CD4-positive, alpha-beta T cell treated with Interleukin-21 for 1 hour (primary cell): ENCODE measurements at places on chromosomes 11 and 22.
A peak's percentile ranks its signal among the peaks of the same experiment; 100 is the strongest.

DNA sequence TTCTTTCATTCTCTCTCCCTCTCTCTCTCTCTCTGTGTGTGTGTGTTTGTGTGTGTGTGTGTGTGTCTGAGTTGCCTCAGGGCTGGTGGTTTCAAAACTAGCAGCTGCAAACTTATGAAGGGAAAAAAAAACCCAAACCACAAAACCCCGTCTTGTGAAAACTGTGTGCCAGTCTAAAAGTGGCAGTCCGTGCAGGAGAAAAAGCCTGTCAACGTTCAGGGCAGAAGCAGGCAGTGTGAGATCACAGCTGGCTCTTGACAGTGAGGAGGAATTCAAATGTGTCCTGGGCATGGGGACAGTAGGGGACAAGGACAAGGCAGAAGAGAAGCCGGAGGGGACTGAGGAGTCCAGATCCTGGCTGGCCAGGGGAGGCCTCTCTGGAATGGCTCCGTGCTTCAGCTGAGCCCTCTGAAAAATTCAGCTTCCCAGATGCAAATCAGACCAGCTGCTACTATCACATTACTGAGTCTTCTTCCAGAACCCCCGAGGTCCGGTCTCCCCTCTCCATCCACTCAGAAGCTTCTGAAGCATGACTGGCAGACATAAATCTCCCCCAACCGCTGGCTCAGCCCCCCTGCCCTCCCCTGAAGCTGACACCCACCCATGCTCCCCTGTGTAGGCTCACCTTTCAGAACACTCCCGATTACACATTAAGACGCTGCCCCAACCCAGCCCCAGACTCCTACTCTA is 31.9 kb downstream of the FLI1 start:
- peak; percentile 86 for DNase-seq

- DNase-seq = peak; percentile 76
These were observed 99.1 kb downstream of the CD44 start for GRCh38 chr11:35237860-35238715.

GRCh38 chr11:2142300-2142759 is 3.1 kb upstream of the IGF2 start:
- no peak for DNase-seq

GRCh38 chr11:78200553-78200952 is 11.8 kb downstream of the USP35 start:
- no peak for DNase-seq

- DNase-seq = no peak
These were observed 24.3 kb upstream of the DEPDC7 start for GRCh38 chr11:32991427-32991826.

DNA sequence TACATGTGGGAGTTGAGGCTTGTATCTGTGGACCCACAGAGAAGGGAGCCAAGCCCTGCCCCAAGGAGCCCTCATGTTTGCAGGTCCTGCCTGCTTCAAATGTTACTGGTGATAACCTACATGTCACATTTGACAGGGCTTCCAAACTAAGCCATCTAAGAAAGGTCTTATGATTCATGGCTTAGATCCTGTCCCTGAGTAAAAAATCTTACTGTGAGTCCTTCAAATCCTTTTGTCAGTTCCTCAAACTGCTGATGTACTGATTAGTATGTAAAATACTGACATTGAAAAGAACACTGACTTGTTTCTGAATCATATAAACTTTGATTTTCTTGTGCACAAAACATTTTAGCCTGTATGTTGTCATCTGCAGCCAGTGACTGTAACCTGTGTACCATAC is 1.0 kb upstream of the PANX1 start:
- DNase-seq = no peak

DNA sequence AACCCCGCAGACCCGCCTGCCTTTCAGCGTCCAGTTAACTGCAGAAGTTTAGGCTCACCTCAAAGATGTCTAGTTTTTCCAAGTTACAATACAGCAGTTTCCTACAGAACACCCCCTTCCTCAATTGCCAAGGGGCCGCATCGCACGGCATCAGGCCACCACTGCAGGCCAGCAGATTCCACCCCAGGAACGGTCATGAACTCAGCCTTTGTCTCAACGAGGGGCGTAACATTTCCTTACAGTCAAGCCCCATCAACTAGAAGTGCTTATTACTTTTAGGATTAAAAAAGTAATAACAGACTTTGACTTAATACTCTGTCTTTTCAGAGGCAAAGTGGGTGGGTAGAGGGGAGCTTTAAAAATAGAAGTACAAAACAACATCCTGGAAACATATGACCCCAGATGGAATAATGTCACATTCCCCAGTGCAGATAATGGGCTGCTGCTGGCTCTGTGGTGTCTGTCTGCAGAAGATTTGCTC is 36.3 kb downstream of the PPP2R1B start:
- DNase-seq = no peak

DNA sequence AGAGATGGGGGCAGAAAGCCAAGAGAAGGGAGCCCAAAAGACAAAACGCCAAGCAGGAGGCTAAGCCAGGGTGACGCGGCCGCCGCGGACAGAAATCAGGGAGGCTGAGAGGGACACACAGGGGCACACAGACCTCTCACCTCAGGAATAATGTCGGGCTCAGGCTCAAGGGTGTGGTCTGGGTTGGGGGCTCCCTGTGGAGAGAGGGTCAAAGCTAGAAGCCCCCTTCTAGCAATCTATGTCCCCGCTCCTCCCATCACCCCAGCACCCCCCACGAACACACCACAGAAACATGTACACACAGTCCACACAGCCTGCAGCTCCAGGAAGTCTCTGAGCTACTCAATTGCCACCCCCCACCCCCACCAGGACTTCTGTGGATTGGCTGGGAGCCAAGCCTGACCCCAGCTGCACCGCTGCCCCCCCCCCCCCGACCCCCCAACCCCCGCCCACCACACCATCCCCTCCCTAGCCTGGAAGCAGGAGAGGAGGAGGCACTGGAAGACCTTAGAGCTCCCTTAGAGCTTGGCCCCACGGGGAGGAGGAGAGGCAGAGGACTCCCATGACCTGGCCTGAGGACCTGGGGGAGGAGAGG is 6.9 kb downstream of the BCL9L start:
- DNase-seq = no peak

DNA sequence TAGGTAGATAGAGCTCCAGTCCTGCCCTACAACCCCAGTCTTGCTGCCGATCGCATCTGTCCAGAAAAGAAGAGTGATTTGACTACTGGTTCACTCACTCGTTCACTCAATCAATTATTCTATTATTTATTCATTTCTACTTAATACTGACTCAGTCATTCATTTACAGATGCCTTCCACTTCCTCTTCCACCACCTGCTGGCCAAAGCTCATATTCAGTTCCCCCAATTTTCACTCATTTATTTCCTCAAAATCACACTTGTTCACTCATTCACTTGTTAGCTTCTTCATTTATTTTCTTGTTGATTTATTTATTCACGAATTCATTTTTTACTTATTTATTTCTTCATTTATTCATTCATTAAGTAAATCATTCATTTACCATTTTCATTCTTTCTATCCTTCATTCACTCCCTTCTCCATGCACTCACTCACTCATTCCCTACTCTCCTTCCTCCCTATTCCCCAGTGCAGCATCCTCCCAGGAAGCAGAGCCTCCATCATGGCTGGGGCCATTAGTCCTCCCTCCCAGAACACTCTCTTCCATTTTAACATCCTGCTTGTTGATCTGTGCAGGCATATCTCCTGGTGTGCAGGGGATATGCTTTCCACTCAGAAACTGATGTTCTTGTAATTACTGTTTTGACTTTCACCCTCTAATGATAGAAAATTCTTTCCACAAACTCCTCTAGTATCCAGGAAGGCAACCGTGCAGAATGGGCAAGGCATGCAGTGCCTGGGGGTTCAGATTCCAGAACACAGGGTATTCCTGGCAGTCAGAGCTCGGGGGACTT is 281.0 kb downstream of the TENM4 start:
- DNase-seq = no peak

GRCh38 chr11:102610200-102610599 is 14.9 kb downstream of the MMP20 start:
- no peak for DNase-seq

GRCh38 chr22:47298017-47298785 is 535.8 kb downstream of the TBC1D22A start:
- DNase-seq = no peak

DNA sequence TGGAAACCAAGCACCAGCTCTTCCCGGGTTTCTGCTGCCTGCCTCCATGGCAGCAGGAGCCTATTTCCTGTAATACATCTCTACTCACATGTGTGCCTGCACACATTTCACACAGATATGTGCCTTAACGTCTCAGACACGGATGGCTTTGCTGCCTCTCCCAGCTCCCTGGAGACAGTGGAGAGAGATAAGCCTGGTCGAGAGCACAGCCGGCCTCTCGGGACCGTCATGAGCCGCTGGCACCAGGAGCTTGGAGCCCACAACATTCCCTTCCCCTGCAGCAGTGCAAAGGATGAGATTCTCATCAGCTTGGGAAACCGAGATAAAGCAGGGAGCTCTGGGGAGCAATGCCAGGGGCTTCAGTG is 587.7 kb downstream of the BRD1 start:
- DNase-seq = no peak

DNA sequence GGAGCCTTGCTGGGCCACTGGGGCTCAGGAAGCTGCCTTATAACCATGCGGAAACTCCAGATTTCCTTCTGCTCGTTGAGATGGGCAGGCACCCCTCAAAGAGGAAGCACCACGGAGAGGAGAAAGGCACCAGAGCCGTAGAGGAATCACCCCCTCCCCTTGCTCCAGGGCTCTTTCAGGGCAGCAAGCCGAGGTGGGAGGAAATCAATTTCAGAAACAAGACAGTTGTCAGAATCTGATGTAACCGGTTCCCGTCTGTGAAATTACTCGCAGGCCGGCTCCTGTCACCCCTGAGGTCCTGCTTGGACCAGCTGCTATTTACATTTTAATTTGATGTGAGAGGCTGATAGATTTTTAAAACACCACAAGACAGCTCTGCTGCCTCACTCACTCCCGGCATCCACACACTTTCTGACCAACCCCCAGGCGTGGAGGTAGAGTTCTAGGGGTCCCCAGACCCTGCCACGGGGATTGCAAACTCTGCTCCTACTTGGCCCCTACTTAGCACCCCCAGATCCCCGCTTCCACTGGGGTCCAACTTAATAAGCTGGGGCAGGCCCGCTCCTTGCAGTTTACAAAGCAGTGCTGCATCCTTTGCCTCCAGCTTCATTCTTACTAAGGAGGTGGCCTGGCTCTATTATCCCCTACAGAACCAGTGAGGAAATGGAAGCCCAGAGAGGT is 162.5 kb downstream of the CEP164 start:
- DNase-seq = no peak

- no peak for DNase-seq
These were observed 41.4 kb upstream of the CREB3L1 start for GRCh38 chr11:46235777-46236688.

GRCh38 chr22:21457023-21457787 is 10.0 kb upstream of the TMEM191C start:
- DNase-seq = no peak

DNA sequence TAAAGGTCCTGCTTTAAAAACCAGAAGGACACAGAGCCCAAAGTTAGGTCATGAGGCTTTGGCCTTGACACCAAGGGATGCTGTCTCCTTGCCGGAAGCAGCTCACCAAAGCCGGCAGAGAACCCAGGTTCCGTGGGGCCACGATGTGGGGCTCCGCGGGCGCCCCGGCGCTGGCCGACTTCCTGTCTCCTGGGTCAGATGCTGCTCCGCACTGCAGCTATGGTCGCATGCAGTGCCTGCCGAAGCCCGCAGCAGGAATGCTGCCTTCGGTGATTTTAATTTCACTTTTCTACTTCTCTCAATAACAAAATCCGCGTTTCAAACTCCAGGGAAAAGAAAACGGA is 454 bp upstream of the OTUB1 start:
- peak; percentile 75 for DNase-seq

DNA sequence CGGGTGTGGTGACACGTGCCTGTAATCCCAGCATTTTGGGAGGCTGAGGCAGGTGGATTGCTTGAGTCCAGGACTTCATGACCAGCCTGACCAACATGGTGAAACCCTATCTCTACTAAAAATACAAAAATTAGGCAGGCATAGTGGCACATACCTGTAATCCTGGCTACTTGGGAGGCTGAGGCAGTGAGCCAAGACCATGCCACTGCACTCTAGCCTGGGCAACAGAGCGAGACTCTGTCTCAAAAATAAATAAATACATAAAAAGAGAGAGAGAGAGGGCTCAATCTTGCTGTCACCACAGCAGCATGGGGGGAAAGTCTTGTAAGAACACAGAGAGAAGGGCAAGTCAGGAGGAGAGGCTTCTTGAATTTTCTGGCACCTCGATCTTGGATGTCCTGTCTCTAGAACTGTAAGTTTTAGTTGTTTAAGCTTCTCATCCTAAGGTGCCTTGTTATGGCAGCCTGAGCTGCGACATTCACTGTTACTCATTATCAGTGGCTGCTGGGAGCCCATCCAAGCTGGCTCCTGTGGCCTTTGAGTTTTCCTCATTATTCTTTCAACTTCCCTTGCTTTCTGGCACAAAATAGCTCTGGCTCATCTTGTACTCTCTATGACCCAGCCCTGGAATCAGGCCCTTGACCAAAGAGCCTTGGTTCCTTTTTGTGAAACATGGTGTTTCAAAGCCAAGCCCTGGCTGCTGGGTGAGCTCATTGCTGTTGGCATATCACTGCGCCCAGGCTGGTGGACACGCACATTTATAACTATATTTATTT is 8.0 kb upstream of the PSMC3 start:
- no peak for DNase-seq

- no peak for DNase-seq
These were observed 73.7 kb upstream of the CTSC start for GRCh38 chr11:88411265-88411664.
